ENCODE measurements at places on chromosomes 4 and X.
A peak's percentile ranks its signal among the peaks of the same experiment; 100 is the strongest.

DNA sequence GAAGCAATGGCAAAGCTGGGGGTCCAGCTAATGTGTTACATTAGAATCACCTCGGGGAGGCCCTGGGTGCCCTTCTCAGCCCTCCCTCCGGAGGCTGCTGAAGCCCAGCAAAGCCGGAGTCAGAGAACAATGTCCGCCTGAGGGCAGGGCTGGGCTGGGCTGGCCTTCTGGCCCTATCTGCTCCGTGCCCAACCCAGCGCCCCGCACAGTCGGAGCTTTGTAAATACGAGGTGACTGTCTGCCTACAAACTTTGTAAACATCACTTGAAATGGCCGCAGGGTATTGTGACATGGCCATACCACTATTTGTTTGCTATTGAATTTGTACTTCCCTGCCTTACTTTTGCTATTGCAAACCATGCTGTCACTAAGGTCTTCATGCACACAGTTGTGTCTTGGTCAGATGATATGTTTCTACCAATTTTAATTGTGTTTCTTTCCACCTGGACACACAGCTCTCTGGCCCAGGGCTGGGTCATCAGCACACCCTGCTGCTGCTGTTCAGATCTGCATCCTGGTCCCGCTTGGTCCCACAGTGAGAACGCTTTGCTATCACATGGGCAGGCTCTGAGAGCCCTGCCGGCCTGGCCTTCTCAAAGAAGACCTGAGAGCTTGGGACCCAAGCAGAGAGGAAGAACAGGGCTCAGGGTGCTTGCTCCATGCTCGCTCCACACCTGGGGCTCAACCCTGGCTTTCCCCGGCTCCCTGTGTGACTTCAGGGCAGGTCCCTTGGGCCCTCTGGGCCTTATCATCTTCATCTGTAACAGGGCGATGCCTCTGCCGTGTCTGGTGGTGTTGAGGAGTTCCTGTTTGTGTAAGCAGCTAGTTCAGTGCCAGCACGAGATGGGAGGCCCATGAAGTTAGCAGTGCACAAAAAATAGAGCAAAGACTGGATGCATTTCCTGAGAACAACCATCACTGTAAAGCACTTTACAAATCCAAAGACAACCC lies 2.3 kb downstream of the S100P start:
- DNase-seq = no peak

DNA sequence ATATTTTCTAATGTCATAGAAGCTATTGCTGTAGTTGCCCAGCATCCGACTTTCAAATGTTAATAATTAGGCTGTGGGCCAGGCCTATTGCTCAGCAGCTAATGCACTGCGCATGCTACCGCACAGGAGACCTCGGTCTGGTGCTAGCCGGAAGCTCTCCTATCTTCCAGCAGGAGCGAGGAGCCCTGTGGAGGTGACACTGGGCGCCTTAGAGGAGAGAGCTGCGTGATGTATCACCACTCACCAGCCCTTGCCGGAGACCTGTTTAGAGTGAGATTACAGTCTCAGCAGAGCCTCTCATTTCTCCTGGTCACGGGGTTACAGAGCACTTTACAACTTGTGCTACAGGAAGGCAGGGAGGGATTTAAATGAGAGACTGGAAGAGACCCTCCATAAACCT lies 31.1 kb upstream of the MID1IP1 start:
- no peak for DNase-seq

- no peak for DNase-seq
Observed at GRCh38 chr4:156559346-156559745, 412.3 kb downstream of the PDGFC start.

DNA sequence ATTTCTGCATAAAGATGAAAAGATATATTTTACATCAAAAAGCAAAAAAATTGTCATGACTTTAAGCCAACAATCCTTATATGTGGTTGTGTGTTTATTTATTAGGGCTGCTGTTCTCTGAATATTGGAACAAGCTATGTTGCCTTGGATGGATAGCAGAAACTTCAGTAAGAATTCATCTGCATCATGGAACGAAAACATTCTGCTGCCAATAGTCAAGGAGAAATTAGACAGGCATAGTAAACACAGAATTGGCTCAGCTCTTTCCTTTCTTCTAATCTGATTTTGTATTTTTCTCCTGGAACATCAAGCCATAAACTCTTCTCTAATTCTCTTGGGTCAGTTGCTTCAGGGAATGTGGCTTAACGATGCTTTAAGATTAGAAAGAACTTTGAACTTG lies 1257.0 kb downstream of the NLGN4X start:
- DNase-seq = no peak

GRCh38 chr4:77776182-77777134 lies 42.7 kb downstream of the CNOT6L start:
- no peak for DNase-seq

GRCh38 chrX:7088968-7089615 lies 58.4 kb upstream of the STS start:
- no peak for DNase-seq

DNA sequence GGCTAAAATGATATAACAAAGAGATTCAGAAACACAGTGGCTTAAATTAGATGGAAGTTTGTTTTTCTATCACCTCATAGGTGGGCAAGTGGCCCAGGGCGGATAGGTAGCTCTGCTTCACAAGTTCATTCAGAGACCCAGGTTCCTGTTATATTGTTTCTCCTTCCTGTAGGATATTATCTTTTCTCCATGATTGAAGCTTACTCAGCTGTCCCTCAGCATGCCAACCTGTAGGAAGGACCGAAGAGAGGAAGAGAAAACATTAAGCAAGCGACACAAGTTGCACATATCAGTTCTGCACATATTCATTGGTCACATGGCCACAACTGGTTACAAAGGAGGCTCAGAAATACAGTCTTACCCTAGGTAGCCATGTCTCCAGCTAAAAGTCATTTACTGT lies 6.9 kb downstream of the KLHL5 start:
- DNase-seq = no peak

GRCh38 chr4:140790765-140791164 lies 34.6 kb upstream of the TBC1D9 start:
- peak; percentile 18 for DNase-seq

DNA sequence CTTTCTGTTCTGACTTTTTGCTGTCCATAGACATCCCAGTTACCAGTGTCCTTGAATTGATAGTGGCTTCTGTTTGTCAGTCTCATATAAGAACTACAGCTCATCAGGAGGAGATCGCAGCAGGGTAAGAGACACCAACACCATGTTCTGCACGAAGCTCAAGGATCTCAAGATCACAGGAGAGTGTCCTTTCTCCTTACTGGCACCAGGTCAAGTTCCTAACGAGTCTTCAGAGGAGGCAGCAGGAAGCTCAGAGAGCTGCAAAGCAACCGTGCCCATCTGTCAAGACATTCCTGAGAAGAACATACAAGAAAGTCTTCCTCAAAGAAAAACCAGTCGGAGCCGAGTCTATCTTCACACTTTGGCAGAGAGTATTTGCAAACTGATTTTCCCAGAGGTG lies 30.1 kb downstream of the GUCY1A1 start:
- DNase-seq = no peak

DNA sequence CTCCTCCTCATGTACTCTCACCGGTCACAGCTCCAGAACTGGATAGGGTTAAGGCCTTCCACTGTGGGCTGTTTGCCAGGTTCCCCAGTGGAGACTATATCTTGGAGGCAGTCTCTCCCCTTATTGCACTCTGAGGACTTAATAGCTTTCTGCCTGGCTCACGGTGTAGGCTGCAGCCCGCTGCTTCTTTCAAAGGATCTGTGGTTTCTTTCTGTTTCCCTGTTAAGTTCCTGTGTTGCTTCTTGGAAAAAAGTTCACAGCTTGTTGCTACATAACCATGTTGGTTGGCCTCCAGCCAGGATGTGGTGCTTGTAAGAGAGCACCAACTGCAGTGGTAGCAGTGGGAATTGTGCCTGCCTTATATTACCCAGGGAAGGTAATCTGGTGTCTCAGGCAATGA lies 24.9 kb upstream of the ZDHHC15 start:
- DNase-seq = no peak

- no peak for DNase-seq
Observed at GRCh38 chr4:82648356-82648755, 86.6 kb upstream of the TMEM150C start.

DNA sequence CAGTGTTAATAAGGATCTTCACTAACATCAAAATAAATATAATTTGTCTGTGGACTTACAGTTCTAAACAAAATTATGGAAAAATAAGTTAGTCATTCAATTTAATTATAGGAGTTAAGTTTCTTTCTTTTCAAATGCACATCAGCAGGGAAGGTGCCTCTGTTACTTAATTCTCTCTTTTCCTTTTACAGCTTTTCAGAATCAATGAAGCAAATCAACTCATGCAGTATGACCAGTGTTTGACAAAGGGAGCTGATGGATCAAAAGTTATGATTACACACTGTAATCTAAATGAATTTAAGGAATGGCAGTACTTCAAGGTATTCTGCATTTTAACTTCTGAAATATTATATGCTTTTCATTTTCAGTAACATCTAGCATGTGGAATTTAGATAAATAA lies 15.9 kb downstream of the HMGB2 start:
- DNase-seq = no peak

- no peak for DNase-seq
Observed at GRCh38 chr4:8215001-8215427, 15.9 kb downstream of the SH3TC1 start.

DNA sequence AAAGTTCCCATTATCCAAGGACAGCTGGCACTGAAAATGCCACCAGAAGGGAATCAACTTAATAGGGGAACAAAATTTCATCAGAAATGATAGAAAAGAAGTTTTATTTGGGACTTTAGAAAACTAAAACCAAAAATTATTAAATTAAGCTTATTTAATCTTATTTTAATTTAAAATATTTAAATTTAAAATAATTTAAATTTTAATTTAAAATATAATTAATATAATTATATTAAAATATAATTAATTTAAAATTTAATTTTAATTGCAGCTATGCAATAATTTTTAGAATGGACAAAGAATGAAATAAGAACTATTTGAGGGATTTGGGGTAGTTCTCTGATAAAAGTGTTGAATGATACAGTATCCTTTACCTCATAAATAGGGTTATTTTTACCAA lies 10.2 kb upstream of the VAMP7 start:
- DNase-seq = no peak

DNA sequence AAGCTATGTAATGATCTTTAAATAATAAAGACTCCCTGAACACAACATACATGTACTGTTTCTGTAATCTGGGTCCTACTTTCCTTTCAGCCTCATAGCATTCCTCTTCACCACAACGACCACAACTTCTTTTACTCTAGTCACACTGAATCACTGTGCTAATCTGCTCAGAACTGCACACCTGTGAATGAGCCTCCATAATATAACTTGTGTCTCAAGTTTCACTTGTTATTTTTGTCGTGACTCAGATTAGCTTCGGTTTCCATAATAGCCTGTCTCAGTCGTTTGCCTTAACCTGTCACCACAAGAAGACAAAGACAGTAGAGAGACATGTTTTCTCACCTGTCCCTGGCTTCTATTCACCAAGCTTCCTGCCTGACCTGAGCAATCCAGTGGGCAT lies 61.8 kb downstream of the MAGED1 start:
- DNase-seq = no peak

GRCh38 chrX:119735467-119735866 lies 22.9 kb upstream of the SOWAHD start:
- no peak for DNase-seq

DNA sequence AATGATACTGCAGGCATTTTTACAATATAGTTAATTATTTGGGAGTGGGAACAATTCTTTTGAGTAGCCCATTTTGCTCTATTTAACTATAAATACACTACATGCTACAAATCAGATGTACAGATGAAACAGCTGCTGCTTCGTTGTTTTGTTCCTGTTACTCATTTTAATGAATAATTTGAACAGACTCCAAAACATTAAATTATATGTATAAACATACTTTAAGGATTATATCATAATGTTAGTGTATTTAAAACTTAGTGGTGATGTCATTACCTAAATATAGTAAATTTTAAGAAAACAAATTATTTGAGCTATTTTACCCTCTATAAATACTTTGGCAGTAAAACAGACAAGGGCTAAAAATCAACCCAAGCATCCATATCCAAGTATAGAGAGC lies 60.7 kb downstream of the GAB1 start:
- DNase-seq = no peak

DNA sequence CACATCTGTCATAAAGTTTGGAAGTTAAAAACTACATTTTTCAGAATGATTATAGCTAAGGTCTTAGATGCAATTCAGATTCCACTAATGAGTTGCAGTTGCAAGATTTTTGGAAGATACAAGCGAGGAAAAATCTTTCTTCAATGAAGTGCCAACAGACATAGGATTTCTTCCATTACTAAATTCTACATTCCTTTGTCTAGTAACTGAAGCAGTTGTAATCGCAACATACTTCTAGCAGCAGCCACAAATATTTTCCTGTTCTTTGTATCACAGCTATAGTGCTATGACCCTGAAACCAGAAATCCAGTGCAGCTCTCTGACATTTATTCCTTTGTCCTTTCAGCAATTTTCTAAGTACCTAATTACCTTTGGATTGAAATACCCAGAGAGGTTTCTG lies 225.2 kb upstream of the SLIT2 start:
- DNase-seq = no peak

Measured in hippocampal formation (tissue), 2 donors.